Activated effector memory CD4-positive, alpha-beta T cell treated with Interleukin-2 at 50 U/mL for 16 hours (primary cell): ENCODE measurements at places on chromosomes 7 and 10.

GRCh38 chr10:569961-570627 is 119.4 kb downstream of the DIP2C start:
- no peak for DNase-seq

GRCh38 chr10:86346799-86347665 is 19.6 kb downstream of the GRID1 start:
- no peak for DNase-seq

GRCh38 chr10:21593986-21594385 is 60.0 kb downstream of the MLLT10 start:
- no peak for DNase-seq

GRCh38 chr7:144853542-144853941 is 17.7 kb upstream of the TPK1 start:
- no peak for DNase-seq
